Panc1 (cell line): ENCODE measurements at places on chromosomes 6 and 20. TPM values are rescaled to one million over a fixed set of nuclear protein-coding genes. Genes with fewer than 3 reads are reported as not detected.

Gene MICB
- total RNA-seq: 72.1 TPM

Gene HLA-DQB1
- 0.51 TPM for total RNA-seq

Gene TINAG
- total RNA-seq: not detected

Gene PHF20
- 51.5 TPM for total RNA-seq

Gene SRSF12
- 0.28 TPM for total RNA-seq

Gene DACT2
- 3.3 TPM for total RNA-seq

Gene PACRG
- 0.59 TPM for total RNA-seq

Gene SGK2
- 0.90 TPM for total RNA-seq

Gene BFSP1
- 6.9 TPM for total RNA-seq
